ENCODE measurements at places on chromosomes 12 and 14.

- DNase-seq: no peak
These were observed 26.9 kb downstream of the FIGNL2 start for GRCh38 chr12:51821440-51822260.

- DNase-seq: no peak
These were observed 110.5 kb downstream of the ERGIC2 start for GRCh38 chr12:29270446-29270845.

- DNase-seq: no peak
These were observed 61.4 kb downstream of the CCNK start for GRCh38 chr14:99542566-99542965.

DNA sequence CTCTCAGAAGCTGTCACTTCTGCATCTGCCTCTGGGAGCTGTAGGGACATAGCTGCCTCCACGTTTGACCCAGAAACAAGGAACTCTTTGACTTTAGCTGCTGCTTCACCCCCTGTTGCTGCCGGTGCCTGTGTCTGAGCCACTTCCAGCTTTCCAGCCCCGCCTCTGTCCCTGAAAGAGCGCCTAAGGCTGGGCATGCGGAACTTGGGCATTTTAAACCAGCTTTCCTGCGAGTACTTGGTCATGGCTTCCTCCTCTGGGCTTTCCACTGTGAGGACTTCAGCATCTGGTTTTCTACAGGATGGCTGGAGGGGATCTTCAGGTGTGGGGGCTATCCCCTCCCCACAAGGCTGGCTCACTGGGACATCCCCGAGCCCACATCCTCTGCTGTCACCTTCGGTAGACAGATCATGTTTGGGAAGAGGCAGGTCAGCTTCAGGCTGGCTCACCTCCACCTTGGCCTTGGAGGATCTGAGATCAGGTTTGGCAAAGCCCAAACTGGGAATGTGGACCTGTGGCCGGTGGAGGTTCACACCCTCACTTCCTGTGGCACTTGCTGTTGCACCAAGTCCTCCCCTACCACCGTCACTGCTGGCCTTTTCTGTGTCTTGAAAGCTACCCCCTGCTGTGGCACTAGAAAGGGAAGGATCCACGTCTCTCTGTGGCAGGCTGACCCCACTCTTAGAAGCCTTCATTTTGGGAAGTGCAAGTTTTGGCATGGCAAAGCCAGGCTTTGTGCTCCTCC is 15.2 kb downstream of the PLD4 start:
- DNase-seq: no peak

- no peak for DNase-seq
These were observed 8.9 kb downstream of the C2CD5 start for GRCh38 chr12:22535478-22535877.

DNA sequence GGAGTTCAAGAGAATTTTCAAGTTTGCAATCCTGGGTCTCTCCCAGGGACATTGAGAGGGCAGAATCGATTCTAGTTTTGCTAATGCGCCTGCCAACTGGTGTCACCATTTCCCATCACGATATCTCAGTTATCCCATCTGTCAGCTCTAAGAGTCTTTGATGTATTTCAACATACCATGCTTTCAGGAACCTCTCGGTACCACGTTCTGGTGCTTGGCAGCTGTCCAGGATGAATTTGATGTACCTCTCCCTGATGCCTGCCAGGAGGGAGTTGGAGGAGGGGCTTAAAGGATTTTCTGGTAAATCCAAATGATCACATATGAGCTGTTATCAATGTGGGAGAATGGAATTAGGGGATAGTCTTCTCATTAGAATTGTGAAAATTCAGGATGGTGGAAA is 332.5 kb downstream of the RGS6 start:
- no peak for DNase-seq

- DNase-seq: peak; percentile 49
These were observed 1.2 kb downstream of the PRMT8 start for GRCh38 chr12:3491938-3492792.

DNA sequence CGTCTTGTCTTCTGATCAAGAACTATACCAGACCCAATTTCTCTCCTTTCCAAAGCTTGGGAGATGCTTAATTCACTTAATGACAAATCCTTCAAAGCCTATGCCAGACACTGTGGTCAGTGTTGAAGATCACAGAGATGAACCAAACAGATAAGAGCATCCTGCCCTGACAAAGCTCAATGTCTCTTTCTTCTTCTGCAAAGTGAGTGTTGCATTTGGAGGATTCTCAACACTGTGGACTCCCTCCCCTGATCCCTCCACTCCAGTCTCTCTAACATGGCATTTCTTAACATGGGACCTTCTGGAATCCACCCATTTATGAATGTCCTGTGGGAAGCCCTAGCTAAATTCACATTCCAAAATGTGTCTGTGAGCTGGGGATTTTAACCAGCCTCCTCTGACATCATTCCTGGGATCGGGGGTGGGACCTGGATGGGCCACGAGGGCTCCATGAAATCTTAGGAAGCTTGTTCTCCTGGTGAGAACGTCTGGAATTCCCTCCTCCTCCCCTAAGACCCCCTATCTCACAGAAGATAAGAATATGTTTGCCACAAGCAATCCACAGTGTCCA is 20.3 kb downstream of the SYNE3 start:
- no peak for DNase-seq

DNA sequence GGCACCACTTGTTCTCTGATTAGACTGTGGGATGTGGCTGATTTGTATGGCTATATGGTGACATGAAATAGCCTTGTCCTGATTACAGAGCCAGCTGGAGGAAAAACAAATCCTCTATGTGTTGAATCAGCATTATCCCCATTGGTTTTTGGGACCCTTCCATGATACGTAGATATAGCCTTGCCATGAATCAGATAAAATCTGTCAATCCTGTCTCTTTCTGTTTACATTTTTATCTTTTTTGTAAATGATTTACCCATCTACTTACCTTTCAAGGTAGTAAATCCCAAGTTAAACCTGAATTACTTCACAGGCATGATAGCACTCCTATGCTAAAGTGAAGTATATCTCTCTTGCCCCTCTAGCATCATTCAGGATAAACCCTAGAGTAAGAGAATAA is 789.3 kb downstream of the TMTC2 start:
- DNase-seq: no peak

DNA sequence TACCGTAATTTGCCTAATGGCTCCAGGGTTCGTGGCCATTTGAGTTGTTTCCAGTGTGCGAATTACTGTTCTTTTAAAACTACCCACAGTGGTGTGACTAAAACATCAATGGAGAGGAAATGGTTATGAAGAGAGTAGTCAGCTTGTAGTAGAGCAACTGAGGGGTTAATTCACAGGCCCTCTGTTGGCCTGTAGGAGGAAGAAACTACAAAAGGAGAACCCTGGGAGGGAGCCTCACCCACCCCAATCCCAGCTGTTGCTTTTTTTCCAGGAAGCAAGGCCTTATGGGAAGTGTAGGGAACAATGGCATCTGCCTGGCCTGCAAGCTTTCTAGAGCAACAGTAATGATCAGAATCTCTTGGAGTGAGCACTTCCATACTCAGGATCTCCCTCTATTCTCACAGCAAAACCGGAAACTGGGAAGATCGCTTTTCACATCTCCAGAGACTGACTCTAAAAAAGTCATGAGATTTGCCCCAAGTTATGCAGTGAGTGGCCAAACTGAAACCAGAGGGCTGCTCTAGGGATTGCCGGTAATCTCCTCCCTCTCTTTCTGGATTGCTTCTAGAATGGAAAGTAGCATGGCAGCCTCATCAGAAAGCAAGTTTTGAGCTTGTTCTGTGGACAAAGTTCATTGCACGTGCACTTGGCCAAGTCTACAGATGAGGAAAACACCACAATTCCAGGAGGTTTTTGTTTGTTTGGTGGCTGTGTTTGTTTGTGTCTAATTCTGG is 125.3 kb upstream of the PWP1 start:
- DNase-seq: no peak

DNA sequence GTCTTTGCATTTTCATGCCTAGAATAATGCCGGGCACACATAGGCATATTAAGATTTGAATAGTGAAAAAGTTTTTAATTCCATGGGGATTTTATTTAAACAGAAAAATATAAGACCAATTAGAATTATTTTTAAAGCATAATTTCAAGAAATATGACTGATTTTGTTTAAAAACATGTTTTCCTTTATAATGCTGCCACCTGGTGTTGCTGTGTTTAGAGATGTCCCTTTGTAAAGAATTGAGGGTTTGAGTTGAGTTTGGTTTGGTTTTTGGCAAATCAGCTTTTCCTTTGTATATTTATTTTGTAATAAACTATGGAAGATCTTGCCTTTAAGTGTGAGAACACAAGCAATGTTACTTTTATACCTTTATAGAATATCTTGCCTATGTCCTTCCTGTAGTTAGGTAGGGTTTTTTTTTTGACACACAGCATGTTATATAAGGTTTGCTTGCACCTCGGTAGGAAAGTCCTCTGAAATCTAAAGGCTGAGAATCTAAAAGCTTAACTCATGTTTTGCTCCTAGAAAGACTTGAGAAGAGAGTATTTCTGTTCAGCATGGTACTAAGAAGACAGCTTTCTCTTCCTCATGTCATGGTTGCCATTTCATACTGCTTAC is 31.4 kb upstream of the SNAPC1 start:
- DNase-seq: peak; percentile 15

DNA sequence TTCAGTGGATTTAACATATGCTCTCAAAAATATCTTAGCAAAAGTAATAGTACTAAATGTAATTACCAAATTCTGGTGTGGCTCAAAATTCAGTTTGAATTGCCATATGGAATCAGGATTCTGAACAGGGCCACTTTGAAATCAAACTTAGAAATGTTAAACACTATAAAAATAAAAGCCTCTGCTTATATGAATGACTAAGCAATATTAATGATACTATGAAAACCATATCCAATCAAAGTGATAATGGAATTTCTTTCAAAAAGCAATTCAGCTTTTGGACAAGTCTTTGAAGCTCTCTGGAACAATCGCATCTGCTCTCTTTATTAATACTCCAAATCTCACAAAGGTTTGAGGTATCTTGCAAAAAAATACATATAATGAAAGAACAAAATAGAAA is 51.6 kb downstream of the ERGIC2 start:
- DNase-seq: no peak

DNA sequence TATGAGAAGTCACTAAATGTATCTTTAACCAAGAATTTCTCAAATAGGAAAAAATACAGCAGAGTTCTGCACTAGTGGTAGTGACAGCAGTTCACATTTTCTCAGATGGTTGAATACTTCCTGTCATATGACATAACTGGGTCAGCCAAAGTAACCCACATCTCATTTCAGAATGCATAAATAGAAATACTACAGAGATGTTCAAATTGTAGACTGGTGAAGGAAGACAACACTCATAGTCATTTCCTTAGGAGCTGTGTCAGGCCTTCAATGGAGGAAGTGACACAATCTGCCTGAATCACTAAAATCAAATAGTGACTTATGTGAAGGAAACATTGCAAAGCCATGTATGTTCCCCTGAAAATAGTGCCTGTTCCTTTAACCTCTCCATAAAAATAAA is 32.4 kb downstream of the FERMT2 start:
- DNase-seq: no peak

DNA sequence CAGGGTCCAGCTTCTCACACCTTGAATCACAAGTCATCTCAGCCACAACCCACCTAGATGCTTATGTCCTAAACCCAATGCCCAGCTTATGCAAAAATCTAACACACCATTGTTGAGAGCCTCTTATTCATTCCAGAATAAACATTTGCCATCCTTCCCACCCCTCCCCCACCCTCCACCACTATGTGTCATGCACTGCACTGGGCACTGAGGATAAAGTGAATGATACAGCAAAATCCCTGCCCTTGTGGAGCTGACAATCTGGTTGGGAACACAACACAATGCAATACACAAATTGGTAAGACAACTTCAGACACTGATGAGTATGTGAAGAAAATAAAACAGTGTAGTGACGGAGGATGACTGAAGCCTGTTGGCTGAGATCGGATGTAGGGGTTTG is 1.4 kb upstream of the GLTP start:
- no peak for DNase-seq

DNA sequence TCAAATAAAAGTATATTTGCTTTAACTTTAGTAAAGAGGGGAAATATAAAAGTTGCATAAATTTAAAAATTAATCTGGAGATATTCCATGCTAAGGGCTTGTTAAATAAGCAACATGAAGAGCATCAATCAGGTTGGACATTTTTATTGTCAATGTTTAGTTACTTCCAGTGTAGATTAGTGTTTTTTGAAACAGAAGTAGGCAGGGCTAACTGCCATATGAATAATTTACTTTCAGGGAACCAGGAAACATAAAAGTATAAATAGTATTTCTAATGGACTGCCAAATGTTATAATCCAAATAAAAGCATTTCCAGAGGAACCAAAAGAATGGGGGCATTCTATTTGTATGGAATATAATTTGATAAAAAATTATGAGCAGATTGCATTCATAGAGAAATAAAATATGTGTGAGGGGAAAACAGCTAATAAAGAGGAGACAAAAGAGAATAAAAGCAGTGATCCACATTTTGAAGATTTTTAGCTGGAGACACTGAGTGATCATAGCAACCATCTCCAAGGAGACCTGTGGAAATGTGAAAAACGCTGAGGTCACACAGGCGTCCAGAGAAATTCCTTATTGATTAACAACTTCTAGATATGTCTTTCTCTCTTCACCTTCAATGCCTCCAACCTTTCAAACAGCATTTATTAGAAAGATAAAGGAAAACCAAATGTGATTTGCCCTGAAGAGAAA is 70.8 kb downstream of the SRGAP1 start:
- DNase-seq: no peak

- no peak for DNase-seq
These were observed 115.5 kb downstream of the DHRS2 start for GRCh38 chr14:23751616-23752015.

DNA sequence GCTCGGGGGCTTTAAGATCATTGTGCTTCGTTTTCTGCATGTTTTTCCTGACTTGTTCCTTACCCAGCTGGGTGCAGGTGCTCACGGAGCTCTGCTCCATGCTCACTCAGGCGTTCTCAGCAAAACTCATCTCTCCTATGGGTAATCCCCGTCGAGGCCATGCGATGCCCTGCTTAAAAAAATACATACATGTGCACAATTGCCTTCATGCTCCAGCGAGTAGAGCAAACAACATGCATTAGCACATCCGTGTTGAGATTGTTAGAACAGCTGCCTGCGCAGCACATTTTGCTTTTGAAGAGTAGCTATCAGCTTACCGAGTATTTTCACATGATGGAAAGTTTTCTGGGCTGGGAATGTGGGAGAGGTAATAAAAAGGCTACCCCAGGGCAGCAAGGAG is 16.2 kb downstream of the AACS start:
- no peak for DNase-seq
